ENCODE measurements at places on chromosomes 6 and 20.

GRCh38 chr20:31806564-31807355 is 12.4 kb upstream of the MYLK2 start:
- no peaks in the 10 kb centered on the region for H3K27me3 ChIP-seq
- no peak overlapping the region for H3K27ac ChIP-seq
- H3K36me3 ChIP-seq: peaks cover 8% of the 10 kb centered on the region
- no peaks in the 10 kb centered on the region for H3K4me1 ChIP-seq
- no peak for DNase-seq

DNA sequence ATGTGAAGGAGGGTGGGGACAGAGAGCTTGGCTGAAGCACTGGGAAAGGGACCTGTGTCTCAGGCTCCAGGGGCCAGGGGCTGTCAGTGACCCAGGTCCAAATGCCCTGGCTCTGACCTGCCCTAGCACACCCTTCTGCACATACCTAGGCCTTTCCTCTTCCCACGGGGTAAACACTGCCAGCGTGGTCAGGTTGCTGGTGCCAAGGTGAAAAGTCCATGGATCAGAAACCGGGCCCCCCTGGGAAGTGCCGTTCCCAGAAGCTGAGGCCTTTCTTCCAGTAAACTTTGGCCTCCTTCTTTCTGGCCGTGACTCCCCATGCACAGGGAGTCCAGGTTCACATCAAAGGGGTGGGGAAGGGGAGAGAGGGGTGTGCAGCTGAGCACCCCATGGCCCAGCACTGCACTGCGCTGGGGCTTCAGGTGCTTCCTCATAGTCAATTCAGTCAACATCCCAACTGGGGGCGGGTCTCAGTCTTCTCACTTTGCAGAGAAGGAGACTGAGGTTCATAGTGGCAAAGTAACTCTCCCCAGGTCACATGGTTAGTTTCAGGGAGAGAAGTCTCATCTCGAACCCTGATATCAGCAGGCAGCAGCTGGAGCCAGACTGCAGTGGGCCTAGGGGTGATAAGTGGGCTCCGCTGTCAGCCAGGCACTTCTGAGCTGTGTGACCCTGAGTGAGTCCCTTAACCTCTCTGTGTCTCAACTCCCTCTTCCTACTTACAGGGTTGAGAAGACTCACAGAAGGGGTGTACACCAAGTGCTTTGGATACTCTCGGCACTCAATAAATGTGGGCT is 17.0 kb downstream of the PCK1 start:
- no peaks in the 10 kb centered on the region for H3K36me3 ChIP-seq
- H3K4me1 ChIP-seq: no peaks in the 10 kb centered on the region
- no peak overlapping the region for H3K27ac ChIP-seq
- no peak overlapping the region for H3K4me3 ChIP-seq
- DNase-seq: no peak

DNA sequence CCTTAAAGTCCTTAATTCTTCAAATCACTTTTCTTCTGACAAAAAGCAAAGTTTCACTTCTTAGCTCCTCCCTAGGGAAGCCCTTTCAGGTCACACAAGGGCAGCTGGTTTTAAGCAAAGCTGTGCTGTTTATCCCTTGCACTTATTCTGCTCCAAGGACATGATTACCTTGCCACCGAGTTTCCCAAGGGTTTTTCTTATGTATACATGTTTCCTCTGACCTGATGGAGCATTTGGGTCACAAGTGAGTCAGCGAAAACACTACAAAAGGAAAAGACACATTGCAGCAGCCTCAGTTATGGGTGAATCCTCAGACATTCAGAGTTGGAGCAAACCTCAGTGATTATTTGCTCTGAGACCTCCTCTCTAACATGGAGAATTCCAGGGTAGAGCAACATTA is 26.6 kb upstream of the ILRUN start:
- no peak overlapping the region for H3K27ac ChIP-seq
- H3K4me1 ChIP-seq: peaks cover 1% of the 10 kb centered on the region
- DNase-seq: no peak

GRCh38 chr6:12572896-12573827 is 143.4 kb upstream of the PHACTR1 start:
- DNase-seq: peak; percentile 31
- no peaks in the 10 kb centered on the region for H3K4me1 ChIP-seq
- H3K27me3 ChIP-seq: no peaks in the 10 kb centered on the region
- H3K36me3 ChIP-seq: no peaks in the 10 kb centered on the region
- H3K27ac ChIP-seq: no peak overlapping the region

GRCh38 chr6:56693246-56693607 is 50.5 kb upstream of the DST start:
- H3K36me3 ChIP-seq: no peaks in the 10 kb centered on the region
- H3K27ac ChIP-seq: no peak overlapping the region
- H3K27me3 ChIP-seq: no peaks in the 10 kb centered on the region
- H3K4me1 ChIP-seq: no peaks in the 10 kb centered on the region

DNA sequence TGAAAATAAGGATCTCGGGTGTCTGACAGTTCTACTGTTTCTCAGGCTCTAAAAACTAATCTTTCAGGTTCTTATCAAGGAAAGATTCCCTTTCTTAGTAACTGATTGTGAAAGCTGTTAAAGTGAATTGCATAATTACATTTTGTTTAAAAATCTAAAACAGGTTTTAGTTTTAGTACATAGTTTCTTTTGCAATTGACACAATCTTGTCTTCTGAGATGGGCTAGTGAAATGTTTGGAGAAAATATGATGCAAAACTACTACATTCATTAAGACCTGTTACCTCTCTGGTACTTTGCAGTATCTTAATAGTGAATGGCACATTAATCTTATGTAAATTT is 298.4 kb downstream of the UTRN start:
- no peak for DNase-seq
- no peak overlapping the region for H3K4me3 ChIP-seq
- H3K4me1 ChIP-seq: no peaks in the 10 kb centered on the region

GRCh38 chr20:35355372-35355771 is 56.4 kb downstream of the UQCC1 start:
- no peak overlapping the region for H3K27ac ChIP-seq
- H3K4me1 ChIP-seq: no peaks in the 10 kb centered on the region
- peaks cover 4% of the 10 kb centered on the region for H3K36me3 ChIP-seq
- DNase-seq: no peak

- H3K4me1 ChIP-seq: peaks cover 2% of the 10 kb centered on the region
- peaks cover 74% of the 10 kb centered on the region for H3K36me3 ChIP-seq
- no peak for DNase-seq
These were observed 4.8 kb upstream of the ZNFX1 start for GRCh38 chr20:49282584-49283171.

GRCh38 chr6:169991913-169992312 is 240.5 kb downstream of the ERMARD start:
- no peaks in the 10 kb centered on the region for H3K27me3 ChIP-seq
- H3K36me3 ChIP-seq: no peaks in the 10 kb centered on the region
- no peak overlapping the region for H3K4me3 ChIP-seq
- no peak overlapping the region for H3K27ac ChIP-seq

- H3K4me1 ChIP-seq: no peaks in the 10 kb centered on the region
- H3K27me3 ChIP-seq: no peaks in the 10 kb centered on the region
- H3K27ac ChIP-seq: no peak overlapping the region
- no peak for DNase-seq
These were observed 52.1 kb downstream of the TENT5A start for GRCh38 chr6:81700414-81700813.

DNA sequence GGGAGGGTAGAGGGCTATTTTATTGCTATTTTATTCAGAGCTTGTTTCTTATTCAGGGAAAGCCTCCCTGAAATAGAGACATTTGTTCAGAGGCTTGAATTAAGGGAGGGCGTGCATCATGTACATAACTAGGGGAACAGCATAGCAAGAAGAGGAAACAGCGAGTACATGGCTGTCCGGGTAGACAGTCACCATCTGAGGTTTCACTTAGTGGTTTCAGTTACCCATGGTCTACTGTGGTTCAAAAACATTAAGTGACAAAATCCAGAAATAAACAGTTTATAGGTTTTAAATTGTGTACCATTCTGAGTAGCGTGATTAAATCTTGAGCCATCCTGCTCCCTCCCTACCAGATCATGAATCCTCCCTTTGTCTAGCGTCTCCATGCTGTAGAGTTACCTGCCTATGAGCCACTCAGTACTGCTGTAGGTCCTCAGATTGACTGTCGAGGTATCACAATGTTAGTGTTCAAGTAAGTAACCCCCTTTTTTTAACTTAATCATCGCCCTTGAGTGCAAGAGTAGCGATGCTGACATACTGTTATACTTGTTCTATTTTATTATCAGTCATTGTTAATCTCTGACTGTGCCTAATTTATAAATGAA is 791.5 kb downstream of the TFAP2A start:
- no peaks in the 10 kb centered on the region for H3K27me3 ChIP-seq
- no peak for DNase-seq
- no peak overlapping the region for H3K27ac ChIP-seq
- H3K4me3 ChIP-seq: no peak overlapping the region
- H3K4me1 ChIP-seq: no peaks in the 10 kb centered on the region

DNA sequence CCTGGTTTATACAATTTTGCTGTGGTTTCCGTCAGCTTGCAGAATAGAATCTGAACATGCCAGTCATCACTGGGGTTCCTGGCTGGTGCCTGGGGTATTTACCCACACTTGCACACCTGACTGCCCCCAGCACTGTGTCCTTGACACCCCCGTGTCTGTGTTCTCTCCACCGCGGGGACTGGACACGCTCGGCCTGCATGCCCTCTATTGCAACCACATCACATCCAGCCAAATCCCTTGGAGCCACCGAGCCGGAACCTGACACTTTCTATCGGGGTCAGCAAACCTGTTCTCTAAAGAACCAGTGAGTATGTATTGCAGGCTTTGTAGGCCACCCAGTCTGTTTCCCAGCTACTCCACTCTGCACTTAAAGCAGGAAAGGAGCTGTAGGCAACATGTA is 527.5 kb downstream of the PRKN start:
- no peak for DNase-seq
- H3K27ac ChIP-seq: no peak overlapping the region
- no peak overlapping the region for H3K4me3 ChIP-seq

DNA sequence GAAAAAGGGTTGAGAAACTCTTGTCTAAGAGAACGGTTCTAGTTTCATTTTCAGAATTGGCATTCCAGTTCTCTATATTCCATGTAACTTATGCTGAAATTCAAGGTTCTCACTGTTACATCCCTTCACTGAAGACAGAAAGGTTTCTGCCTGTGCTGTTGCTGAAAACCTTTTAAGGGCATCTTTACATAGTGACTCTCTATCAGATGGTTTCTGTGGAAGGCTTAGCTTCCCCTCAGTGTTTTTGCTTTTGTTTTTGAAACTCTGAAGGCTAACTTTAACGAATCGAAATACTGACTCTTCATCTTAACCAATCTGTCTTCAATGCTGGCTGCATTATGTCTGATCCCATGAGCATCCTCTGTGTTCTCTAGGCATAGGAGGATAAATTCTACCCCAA is 1286.2 kb upstream of the EYS start:
- DNase-seq: no peak
- H3K4me1 ChIP-seq: no peaks in the 10 kb centered on the region
- H3K4me3 ChIP-seq: no peak overlapping the region
- no peaks in the 10 kb centered on the region for H3K36me3 ChIP-seq
- H3K27ac ChIP-seq: no peak overlapping the region

DNA sequence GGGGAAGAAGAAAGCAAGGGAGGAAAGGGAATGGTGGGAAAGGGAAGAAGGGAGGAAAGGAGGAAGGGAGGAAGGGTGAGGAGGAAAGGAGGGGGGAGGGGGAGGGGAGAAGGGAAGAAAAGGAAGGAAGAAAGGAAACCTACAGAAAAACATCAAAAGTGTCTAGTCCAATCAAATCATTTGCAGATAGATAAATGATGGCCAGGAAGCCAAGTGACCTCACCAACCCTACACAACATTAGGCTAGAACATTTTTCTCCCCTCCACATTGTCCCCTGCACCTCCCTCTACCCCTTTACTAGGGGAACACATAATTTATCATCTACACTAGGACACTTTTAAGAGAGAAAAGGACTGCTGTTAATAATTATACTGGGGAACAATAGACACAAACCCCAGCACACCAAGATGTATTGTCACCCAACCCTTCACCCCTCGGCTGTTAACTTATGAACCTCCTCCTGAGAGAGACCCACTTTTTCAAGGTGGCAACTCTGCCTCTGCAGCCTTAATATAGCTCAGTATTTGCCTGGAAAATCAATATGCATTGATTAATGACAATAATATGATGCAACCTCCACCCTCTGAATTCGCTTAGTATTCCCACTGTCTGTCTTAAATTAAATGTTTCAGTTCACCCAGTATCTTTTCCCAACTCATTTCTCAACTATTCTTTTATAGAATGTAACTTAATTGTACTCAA is 231.2 kb downstream of the PTPRT start:
- no peaks in the 10 kb centered on the region for H3K4me1 ChIP-seq
- DNase-seq: no peak
- H3K27ac ChIP-seq: no peak overlapping the region
- H3K4me3 ChIP-seq: no peak overlapping the region
- H3K27me3 ChIP-seq: no peaks in the 10 kb centered on the region
- H3K36me3 ChIP-seq: no peaks in the 10 kb centered on the region

DNA sequence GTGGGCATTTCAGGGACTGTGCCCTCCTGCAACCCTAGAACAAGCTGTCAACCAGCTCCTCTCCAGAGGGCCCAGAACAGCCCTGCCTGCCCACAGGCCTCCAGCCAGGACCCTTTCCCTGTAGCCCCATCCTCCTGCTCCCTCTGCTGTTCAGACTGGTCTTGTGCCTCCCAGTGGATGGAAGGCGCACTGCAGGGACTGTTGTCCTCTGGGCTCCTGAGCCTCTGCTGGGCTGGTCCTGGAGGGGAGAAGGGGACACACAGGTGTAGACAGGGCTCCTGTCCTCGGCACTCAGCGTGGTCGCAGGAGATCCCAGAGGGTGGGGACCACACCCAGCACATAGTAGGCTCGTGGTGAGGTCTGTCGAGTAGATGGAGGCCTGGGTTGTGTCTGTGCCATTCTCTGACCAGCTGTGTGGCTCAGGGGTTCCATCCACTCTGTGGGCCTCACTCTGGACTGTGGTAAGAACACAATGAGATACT is 11.5 kb downstream of the ITPR3 start:
- H3K27me3 ChIP-seq: no peaks in the 10 kb centered on the region
- no peak overlapping the region for H3K4me3 ChIP-seq
- no peak overlapping the region for H3K27ac ChIP-seq

DNA sequence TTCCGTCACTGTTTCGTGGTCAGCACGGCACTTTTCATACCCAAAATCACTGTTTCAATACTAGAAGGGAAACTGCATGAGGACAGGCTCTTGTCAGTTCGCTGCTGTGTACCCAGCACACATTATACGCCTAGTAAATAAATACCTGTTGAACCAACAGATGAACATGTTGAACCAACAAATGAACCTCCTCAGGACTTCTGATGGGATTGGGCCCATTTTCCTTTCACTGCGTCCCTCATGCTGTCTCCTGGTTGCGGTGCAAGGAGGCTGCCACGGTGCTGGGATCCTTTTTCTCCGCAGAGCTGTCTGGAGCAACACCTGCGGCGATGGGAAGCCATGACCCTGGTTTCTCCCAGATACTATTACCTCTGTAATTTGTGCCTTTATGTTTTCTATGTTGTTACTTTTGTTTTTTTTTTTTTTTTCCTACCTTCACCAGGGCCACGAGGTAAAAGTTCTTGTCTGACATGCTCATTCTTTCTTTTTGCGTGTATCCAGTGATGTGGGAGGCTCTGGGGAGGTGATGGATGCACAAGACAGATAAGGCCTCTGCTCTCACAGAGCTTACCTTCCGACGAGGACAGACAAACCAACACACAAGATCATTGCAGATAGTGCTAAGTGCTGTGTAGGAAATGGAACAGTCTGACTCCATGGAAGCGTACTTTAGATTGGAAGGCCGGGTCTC is 1.1 kb downstream of the VAPB start:
- H3K4me3 ChIP-seq: peak overlapping the region; percentile 67
- H3K36me3 ChIP-seq: no peaks in the 10 kb centered on the region

All from iPS DF 6.9 (cell line).